A549 (cell line): ENCODE measurements at places on chromosomes 16 and 17. TPM values are rescaled to one million over a fixed set of nuclear protein-coding genes. Genes with fewer than 3 reads are reported as not detected.

The KCTD19 gene
- 0.57 to 1.00 TPM (median 0.76 TPM) in 3 replicates for polyA plus RNA-seq

The ITGA2B gene
- 2.2 to 4.4 TPM (median 4.1 TPM) in 3 replicates for polyA plus RNA-seq

The ANKFN1 gene
- polyA plus RNA-seq: not detected in 3 replicates

GRCh38 chr16:88130016-88130415, 178.8 kb downstream of the BANP start:
- DNase-seq: no peak

The PRDM7 gene
- not detected in 3 replicates for polyA plus RNA-seq

- DNase-seq: no peak
These were observed 4.6 kb downstream of the METTL9 start for GRCh38 chr16:21603928-21604327.
